Suppressor macrophage (primary cell): ENCODE measurements at places on chromosomes 12 and 14.

GRCh38 chr14:75428230-75429104 is 645 bp downstream of the JDP2 start:
- peak; percentile 77 for DNase-seq

- peak; percentile 44 for DNase-seq
Measured at GRCh38 chr12:49223590-49224369, 34.9 kb upstream of the TUBA1A start.

- no peak for DNase-seq
Measured at GRCh38 chr12:59973515-59973914, 377.7 kb downstream of the SLC16A7 start.

GRCh38 chr14:85024931-85025330 is 505.0 kb upstream of the FLRT2 start:
- no peak for DNase-seq

DNA sequence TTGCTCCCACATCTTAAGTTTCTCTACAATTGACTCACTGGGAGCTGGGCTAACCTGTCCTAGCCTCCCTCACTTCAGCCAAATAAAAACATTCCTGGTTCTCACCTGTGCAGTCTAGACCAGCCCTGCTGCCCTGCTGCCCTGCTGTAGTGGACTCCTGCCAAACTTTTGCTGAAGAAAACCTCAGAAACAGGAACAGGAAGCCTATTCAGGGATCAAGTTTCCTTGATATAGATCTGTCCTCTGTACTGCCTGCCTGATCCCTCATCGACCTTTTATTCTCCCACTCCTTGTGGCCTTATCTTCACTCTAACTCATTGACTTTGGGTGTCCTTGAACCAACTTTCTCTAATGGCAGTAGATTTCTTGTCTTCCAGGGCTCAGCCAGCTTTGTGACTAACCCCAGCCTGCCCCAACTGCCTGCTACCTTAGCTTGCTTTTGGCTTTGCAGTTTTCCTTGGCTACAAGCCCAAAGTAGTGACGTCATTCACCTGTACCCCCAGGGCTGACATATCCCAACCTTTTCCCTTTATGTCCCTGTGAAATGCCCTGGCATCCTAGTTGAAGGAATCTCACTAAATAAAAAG is 234.8 kb downstream of the DUSP6 start:
- peak; percentile 46 for DNase-seq

- DNase-seq = no peak
Measured at GRCh38 chr14:73747379-73748211, 33.4 kb upstream of the PNMA1 start.

GRCh38 chr14:95507174-95507573 is 9.3 kb downstream of the SYNE3 start:
- peak; percentile 93 for DNase-seq

GRCh38 chr12:23687947-23688346 is 261.5 kb downstream of the SOX5 start:
- no peak for DNase-seq

DNA sequence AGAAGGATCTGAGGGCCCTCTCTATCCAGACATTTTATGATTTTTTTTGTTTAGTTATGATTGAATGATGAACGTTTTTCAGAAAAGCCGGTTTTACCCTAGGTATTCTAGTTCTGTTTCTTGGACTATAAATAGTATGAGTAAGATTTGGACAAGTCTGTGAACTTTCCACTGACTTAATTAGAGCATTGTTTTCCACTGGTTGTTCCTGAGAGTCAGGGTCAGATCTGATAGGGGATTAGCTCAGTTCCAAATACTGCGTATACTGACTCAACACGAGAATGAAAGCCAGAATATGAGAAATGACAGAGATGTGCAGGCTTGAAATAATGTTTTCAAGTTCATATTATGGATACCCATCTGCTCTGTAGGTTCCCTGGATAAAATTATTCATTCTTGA is 361.6 kb downstream of the AEBP2 start:
- no peak for DNase-seq
